Non-pigmented ciliary epithelial cell (primary cell): ENCODE measurements at places on chromosomes 7 and 10.
A peak's percentile ranks its signal among the peaks of the same experiment; 100 is the strongest.

- DNase-seq = no peak
These were observed 10.0 kb downstream of the MTURN start for GRCh38 chr7:30144657-30145306.

DNA sequence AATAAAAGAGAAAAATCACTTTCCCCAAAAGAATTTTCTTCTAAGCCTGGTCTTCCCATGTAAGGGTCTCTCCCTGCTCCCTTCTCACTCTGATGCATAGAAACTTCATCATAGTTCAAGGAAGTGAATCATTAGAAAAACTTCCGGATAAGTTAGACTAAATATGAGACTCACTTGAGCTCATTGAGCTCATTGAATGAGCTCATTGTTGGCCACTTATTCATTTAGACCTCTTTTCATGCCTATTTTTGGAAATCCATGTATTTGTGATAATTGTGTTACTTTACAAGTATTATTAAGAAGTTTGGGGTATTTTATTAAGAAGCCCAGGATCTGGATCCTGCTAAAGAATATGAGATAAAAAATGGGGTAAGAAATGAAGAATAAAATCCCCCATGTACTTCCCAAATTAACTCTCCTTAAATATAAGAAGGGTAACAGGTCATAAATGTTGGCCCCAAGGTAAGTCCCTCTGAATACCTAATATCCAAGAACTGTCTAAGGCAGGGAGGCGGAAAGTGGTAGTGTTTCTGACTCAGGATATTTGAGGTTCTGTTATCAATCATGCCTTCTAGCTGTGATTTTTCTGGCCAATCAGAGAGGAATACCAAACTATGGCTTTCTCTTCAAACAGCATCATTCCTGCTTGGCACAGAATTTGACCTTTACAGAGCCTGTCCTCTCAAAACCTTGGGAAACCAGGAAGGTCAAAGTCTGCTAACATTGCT is 236.5 kb upstream of the PTN start:
- peak; percentile 88 for DNase-seq

- no peak for DNase-seq
These were observed 84.4 kb upstream of the SYPL1 start for GRCh38 chr7:106196460-106197021.

GRCh38 chr10:49277973-49278372 is 21.0 kb upstream of the C10orf71 start:
- no peak for DNase-seq

GRCh38 chr7:39735903-39736302 is 112.5 kb downstream of the RALA start:
- no peak for DNase-seq
